ENCODE measurements at places on chromosomes 13 and 19. TPM values are rescaled to one million over a fixed set of nuclear protein-coding genes. Genes with fewer than 3 reads are reported as not detected.

Gene SCN1B
- 10.6 TPM for total RNA-seq

Gene CCDC194
- not detected for total RNA-seq

Gene FFAR2
- total RNA-seq = 0.87 TPM

Gene ZNF566
- 9.6 TPM for total RNA-seq

Gene PSG1
- total RNA-seq = not detected

Gene CALR3
- 0.91 TPM for total RNA-seq

Gene GIPC3
- 0.36 TPM for total RNA-seq

Gene DAND5
- total RNA-seq = not detected

Gene ARHGEF18
- 44.5 TPM for total RNA-seq

Gene FAM216B
- not detected for total RNA-seq

Gene NTF4
- total RNA-seq = 7.0 TPM

Gene NLRP9
- 4.0 TPM for total RNA-seq

Gene OR7D2
- not detected for total RNA-seq

Gene ZNF100
- total RNA-seq = 7.7 TPM

Gene PSG6
- not detected for total RNA-seq

Gene PLIN5
- 26.8 TPM for total RNA-seq

Gene S1PR5
- total RNA-seq = 17.0 TPM

Gene SSC5D
- 8.6 TPM for total RNA-seq

Gene ZNF626
- 21.5 TPM for total RNA-seq

Gene TEX101
- total RNA-seq = not detected

Gene SRRM5
- total RNA-seq = 0.59 TPM

Gene ATCAY
- total RNA-seq = 8.3 TPM

Gene CPAMD8
- 134 TPM for total RNA-seq

Gene SIAH3
- 0.06 TPM for total RNA-seq

Gene PVR
- total RNA-seq = 35.6 TPM

Gene CGB3
- not detected for total RNA-seq

Gene PLK5
- not detected for total RNA-seq

Gene ZNF497
- total RNA-seq = 6.6 TPM

Gene ADM5
- 0.68 TPM for total RNA-seq
